Uterus (tissue), 4 donors: ENCODE measurements at places on chromosomes 3 and 15. TPM values are rescaled to one million over a fixed set of nuclear protein-coding genes. Genes with fewer than 3 reads are reported as not detected.

GRCh38 chr3:171491361-171491760 lies 31.2 kb upstream of the TNIK start:
- no peak for DNase-seq

DNA sequence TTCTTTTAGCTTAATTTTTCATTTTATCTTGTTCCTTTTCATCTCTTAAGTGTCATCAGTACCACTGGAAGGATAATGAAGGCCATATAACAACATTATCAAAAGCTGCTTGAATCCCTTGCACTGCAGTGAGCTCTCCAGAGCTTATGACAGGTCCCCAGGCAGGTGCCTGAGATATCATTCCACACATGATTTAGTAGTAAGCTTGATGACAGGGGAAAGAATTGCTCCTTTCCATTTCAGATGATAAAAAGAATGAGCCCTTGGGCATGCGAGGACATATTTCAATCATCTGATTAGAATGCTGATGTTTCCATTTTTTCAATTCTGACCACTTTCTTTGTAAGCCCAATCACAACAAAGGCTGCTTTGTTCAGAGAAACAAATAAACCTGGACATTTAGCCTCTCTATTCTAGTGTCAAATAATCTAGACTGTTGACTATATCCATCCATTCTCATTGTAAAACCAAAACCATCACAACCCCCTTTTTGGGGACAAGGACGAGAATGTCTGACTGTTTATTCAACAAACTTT lies 567.8 kb downstream of the IGSF11 start:
- DNase-seq = no peak

Gene SUSD5
- 4.4 TPM for total RNA-seq

- no peak for DNase-seq
Measured at GRCh38 chr15:48324949-48325348, 6.3 kb upstream of the DUT start.

- DNase-seq = no peak
Measured at GRCh38 chr3:55482496-55483195, 4.5 kb downstream of the WNT5A start.

Gene POLG
- total RNA-seq = 57.0 TPM

DNA sequence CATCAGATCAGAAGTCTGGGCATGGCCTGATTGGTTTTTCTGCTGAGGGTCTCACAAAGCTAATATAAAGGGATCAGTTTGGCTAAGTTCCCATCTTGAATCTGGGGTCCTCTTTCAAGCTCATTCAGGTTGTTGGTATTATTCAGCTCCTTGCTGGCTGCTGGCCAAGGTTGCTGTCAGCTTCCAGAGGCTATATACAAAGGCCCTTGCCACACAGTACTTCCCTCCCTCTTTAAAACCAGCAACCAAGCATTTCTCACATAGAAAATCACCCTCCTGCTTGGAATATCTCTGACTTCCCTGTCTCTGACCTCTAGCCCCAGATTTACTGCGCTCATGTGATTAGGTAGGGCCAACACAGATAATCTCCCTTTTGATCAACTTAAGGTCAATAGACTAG lies 442.9 kb downstream of the ERC2 start:
- DNase-seq = no peak

DNA sequence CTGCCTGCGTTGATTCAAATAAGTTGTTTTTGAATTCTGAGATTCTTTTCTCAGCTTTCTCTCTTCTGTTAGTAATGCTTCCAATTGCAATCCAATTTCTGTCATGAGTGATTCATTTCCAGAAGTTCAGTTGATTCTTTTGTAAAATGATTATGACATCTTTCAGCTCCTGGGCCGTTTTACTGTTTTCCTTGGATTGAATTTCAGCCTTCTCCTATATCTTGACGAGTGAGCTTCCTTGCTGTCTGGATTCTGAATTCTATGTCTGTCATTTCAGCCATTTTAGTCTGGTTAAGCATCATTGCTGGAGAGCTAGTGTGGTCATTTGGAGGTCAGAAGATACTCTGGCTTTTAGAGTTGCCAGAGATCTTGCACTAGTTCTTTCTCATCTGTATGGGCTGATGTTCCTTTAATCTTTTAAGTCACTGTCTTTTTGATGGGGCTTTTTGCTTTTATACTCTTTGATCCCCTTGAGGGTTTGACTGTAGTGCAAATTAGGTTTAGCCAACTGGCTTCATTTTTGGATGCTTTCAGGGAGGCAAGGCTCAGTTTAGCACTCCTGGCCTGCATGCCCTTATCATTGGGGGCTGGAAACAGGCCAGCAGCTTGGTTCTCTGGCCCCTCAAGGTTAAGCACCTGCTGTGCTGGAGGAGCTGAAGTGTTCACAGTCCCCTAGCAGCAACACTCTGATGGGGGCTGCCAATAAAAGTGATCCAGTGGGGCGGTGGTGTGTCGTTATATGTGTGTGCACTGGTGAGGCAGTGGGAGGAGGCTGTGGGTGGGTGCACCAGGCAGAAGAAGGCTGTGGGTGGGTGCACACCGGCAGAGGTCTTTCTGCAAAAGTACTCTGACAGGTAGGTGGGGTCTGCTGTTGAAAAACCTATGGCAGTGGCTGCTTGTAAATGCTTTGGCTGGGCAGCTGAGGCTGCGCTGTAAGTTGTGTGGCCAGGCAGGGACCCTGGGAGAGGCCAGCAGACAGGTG lies 51.2 kb downstream of the MCTP2 start:
- DNase-seq = no peak

GRCh38 chr3:20008646-20009045 lies 3.4 kb downstream of the PP2D1 start:
- no peak for DNase-seq
